ENCODE measurements at places on chromosomes 6 and 20.

GRCh38 chr6:169861431-169862042 lies 110.1 kb downstream of the ERMARD start:
- DNase-seq = no peak

DNA sequence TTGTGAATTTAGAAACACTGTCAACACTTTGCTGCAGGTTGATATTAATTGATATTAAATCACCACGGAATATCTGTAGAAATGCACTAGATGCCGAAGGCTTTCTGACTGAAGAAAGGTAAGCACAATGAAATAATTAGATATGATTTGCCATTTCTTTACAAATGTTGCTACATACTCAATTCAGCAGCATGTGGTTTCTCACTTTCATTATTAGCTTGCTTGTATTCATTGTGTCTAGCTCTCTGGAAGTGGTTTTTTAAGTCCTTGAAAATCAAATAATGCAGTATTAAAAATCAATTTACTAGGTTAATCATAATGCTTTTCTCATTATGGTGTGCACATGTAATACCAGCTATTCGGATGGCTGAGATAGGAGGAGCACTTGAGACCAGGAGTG lies 231.3 kb upstream of the MARCKS start:
- no peak for DNase-seq

GRCh38 chr6:18958146-18958545 lies 571.0 kb downstream of the RNF144B start:
- DNase-seq = no peak

DNA sequence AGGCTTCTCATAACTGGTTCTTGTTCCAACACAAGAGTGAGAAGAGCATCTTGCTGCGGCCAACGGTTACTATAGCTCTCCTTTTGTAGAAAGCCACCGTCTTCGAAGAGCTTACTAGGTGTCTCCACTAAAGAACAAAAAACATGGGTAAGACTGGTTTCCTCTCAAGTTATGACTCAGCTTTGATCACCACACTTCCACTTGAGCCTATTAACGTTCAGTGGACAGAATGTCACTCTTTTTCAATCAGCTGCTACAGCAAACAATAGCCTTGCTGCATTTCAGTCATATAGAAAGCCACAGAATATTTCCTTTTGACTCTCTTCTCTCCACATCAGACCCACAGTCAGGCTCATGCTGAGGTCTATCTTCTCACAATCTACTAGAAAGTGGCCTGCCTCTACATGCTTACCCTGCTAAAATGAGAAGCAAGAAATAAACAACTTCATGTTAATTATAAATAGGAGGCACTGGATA lies 243.5 kb upstream of the PREP start:
- DNase-seq = no peak

GRCh38 chr6:118980063-118980462 lies 45.1 kb upstream of the MCM9 start:
- no peak for DNase-seq

DNA sequence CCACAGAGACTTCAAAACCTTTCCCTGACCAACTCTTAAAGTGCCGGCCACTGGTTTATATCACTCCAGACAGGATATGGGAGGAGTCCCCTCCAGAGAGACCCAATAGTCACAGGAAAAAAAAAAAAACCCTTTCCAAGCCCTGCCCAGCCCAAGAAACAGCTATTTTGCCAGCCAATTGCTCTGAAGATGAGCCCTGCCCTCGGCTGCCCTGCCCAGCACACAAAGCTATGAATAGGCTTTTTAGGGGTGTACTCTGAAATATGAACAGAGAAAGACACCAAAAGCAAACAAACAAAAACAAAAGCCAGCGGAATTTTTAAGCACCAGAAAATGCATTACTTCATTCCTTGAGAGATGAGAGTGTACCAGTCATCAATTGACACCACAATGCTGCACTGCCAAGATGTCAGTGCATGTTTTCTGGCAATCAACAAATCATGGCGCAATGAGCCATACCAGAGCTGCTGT lies 275.1 kb downstream of the C6orf118 start:
- DNase-seq = no peak

GRCh38 chr6:170291271-170292110 lies 613 bp upstream of the DLL1 start:
- no peak for DNase-seq

DNA sequence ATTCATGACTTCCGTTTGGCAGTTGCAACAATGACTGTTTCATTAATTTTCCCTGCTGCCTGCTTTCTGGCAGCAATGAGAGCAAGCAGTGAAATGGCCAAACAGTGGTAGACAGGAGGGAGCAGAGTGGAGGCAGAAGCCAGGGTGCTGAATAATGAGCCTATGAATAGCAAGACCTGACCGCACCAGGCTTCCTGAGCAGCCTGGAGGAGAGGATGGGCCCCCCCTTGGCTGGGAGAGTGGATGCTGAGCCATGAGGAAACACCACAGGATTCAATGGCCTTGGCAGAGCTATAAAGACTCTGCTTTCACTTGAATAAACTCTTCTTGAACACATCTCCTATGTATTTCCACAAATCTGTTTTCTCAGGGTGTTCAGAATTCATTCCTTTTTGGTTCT lies 68.1 kb upstream of the SNRPB2 start:
- no peak for DNase-seq

DNA sequence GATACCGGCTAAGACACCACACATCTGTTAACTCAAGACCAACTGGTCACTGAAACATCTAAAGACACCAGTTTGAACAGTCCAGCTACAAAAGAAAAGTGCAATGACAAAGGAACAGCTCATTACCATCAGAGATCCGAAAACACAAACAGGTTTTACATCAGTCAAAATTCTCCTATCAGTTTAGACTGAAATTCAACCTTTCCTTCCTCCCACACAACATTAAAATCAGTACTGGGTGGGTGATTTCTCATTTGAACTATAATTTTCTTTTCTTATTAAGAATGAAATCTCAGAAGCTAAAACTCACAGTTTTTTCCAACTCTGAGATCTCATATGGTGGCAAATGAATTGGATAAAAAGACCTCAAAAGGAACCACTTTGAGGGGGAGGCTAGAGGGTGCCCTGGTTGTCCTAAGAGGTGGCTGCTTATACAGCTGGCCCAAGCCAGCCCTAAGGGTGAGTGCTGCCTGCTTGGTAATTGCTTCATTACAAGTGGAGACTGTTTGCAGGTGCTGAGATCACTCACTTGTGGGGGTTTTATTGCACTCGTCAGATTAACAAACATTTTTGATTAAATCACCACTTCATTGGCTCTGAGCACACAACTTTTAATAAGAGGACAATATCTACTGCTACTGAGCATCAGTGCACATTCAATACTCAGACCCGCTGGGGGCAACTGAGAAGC lies 4.3 kb downstream of the CCDC167 start:
- no peak for DNase-seq

DNA sequence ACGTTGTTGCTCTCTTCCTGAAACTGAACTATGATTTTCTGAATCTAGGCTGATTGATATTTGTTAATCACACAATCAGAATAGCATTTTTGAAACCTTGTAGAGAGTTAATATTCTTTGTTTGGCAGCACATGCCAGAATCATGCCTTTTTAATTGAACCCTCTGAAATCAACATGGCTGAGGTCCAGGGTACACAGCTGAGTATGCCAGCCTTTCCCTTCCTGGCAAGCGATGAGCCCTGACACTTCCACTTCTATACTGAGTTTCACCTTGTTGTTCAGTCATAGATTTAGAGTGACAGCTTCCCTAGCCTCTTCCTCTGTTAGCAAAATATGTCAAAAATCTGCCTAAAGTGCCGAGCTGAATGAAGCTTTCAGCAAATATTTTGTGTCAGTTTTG lies 6.8 kb downstream of the HDDC2 start:
- no peak for DNase-seq

DNA sequence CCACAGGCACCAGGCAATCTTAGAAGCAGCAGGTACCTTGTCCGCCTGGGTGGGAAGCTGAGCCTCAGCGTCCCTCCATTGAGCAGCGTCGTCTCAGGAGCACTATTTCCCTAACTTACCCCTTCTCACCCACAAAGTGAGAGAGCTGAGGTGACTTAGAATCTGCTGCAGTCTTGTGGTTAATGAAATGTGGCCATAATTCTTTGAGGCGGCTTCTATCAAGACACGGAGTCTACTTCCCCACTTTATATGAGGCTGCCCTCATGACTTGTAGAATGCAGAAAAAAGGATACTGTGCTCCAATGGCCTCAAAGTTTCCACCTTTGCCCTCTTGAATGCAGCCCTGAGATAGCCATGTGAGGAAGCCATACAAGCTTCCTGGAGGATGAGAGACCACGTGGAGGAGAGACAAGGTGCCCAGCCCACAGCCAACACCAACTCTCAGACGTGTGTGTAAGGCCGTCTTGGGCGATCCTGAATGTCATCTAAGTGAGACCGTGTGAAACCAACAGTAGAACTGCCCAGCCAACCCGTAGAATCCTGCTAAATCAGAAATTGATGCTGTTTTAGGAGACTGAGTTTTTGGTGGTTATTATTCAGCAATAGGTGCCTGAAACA lies 9.1 kb upstream of the TAGAP start:
- DNase-seq = no peak

- DNase-seq = no peak
Measured at GRCh38 chr20:53954723-53955658, 115.4 kb downstream of the BCAS1 start.

- DNase-seq = no peak
Measured at GRCh38 chr6:104537180-104537579, 322.5 kb downstream of the HACE1 start.

GRCh38 chr20:8798505-8798904 lies 270.4 kb upstream of the PLCB4 start:
- no peak for DNase-seq

DNA sequence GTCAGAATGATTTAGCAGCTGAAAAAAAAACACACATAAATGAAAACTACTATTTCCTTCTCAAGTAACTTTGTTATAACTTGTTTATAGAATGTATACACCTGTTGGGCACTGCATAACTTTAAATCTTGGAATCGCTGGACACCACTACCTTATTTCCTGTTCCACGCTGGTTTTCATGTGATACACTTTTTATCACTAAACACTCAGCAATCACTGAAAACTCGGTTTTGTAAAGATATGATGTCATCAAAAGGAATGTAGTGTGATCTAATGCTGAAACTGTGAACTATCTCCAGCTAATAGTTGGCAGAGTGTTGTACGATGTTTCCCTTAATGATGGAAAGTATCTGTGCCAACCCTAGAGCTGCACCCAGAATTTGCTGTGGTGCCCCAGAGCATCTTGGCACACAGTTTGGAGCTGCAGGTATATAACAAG lies 127.9 kb downstream of the BACH2 start:
- no peak for DNase-seq

DNA sequence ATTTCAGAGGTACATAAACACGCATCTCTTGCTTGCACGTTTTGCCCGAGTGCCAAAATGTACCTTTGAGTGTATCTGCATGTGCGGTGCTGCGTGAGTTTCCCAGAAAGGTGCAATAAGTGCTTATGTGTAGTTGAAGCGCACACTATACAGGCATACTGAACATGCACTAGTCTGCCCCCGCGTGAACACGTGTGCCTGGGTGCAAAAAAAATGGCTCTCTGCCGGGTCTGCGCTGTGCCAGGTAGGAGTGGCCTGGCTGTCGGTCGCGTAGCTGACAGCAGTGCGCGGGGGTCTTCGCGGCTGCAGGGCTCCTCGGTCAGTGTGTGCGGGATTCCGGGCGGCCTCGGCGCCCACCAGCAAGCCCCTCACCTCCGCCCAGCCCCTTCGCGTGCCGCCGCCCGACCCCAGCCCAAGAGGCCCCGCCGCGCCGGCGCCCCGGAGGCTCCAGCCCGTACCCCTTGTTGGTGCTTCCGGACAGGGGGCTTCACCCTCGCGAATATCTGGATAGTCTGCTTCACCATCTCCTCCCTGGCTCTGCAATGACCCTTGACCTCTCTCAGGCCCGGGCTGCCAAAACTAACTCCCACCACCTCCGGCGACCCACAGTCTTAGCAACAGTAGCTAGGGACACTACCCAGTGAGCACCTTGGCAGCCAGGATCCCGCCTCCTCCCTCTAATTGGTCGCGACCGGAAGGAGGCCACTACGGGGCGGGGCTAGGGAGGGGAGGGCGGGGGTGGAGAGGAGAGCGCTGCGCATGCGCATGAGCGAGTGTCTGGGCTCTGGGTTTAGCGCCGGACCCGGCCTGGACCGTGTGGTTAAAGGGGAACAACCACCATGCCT lies at the start of gene KIF6:
Gene KIF6 (minus strand): TSS at position 622 of the 845 bp plus-strand sequence. CDS start 98 bp downstream, at position 524.
- no peak for DNase-seq

GRCh38 chr6:20207088-20207418 lies 5.2 kb downstream of the MBOAT1 start:
- DNase-seq = no peak

DNA sequence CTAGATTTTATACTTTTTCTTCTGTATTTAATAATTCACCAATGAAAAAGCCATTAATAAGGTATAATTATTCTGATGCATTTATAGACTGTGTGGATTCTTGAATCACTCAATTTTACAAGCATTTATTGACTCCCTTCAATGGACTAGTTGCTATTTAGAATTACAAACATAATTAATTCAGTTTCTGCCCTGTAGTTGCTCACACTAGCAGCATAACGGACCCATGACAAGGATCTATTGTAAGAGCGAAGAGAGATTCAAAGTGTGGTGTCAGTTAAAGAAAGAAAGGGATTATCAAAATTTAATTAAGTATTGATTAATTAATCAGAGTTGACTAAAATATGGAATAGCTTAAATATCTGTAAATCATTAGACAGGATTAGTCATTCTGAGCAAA lies 602.6 kb upstream of the PTCHD4 start:
- DNase-seq = no peak

DNA sequence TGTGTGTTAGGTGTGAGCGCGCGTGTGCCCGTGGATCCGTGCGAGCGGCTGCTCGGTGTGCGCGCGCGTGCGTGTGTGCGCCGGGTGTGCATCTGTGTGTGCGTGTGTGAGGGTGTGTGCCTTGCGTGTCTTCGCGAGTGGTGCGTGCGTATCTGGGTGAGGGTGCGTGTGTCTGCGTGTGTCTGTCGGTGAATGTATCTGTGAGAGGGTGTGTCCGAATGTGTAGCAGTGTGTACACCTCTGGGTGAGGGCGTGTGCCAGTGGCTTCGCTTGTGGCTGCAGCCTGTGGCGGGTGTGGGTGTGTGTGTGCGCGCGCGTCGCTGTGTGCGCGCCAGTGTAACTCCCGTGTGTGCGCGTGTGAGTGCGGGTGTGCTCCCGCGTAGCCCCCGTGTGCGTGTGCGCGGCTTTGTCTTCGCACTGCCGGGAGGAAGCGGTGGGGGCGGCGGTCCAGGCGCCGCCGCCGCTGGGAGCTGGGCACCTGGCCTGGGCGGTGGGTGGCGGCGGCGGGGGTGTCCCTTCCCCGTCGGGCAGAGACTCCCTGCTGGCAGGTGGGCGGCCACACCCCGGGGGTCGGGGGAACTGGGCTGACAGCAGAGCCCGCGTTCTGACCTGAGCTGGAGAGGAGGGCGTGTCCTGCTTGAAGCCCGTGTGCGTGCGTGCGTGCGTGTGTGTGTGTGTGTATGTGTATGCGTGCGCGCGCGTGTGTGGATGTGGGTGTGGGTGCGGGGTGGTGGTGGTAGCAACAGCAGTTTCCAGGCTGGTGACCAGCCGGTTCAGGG lies 61.3 kb upstream of the EPB41L1 start:
- no peak for DNase-seq

GRCh38 chr6:52013035-52013434 lies 74.4 kb downstream of the PKHD1 start:
- no peak for DNase-seq

GRCh38 chr6:75735491-75736186 lies 13.4 kb upstream of the MYO6 start:
- DNase-seq = no peak
